ENCODE measurements at places on chromosomes 12 and 14. TPM values are rescaled to one million over a fixed set of nuclear protein-coding genes. Genes with fewer than 3 reads are reported as not detected.

DNA sequence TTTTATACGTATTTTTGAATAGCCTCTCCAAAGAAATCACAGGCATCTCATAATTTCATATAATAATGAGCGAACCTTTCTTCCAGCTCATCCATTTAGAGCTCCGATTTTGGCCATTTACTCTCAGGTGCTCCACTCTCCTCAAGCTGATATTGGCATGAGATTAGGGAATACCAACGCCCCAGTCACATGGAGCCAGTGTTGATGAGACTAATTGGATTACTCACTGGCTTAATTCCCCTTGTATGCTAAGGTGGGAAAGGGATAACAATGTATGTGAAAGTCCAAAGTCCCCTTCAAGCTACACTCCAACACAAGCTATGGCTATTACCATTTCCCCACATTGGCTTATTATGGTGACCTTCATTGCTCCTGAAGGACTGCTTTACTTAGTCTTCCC is 76.6 kb upstream of the NAV3 start:
- DNase-seq, result no peak

DNA sequence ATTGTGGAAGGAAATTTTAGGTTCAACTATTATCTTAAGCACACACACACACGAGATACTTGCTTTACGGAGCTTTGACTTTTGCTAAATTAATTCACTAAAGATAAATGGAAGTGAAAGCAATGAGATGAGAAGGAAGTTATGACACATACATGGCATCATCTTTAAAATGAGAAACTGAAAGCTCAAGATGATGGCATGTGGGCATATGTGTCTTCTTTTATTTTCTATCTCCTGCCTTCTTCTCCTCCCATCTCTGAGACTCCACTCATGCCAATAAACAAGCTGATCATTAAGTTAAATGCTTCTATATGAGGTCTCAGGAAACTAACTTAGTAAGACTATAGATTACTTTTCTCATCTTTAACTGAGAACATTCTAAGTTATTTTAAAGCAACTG is 216.7 kb downstream of the MED13L start:
- DNase-seq, result no peak

- DNase-seq, result no peak
These were observed 30.1 kb upstream of the ZFP36L1 start for GRCh38 chr14:68822926-68823325.

DNA sequence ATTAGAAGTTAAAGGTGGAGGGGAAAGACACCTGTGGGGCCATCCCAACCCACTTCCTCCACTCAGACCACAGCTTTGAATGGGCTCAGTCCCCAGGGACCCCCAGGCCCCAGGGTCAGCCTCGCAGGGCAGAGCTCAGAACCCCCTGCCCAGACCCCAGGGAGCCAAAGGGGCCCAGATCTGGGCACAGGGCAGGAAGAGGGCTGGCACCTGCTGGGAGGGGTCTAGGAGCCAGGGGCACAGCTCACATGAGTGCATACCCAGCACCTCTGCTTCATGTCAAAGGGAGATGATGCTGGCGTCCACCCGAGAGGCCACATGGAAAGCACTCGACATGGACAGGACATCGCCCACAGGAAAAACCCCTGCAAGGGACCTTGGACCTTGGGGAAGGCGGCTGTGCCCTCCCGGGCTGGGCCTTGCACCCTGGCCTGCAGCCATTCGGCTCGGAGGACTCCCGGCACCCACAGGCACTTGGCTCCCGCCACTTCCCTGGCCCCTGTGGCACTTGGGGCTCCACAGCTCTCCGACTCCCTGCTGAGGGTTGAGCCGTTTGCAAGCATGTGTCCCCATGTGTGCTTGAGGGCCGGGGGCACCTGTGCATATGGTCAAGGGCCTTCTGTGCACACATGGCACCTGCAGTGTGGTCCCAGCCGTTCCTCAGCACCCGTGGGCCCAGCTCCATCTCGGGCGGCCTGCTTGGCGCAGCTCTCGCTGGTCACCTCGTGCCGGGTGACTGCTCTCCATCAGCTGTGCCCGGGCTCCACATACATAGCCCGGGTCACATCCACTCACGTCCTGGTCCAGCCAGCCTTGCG is 7.8 kb upstream of the AMN start:
- no peak for DNase-seq

DNA sequence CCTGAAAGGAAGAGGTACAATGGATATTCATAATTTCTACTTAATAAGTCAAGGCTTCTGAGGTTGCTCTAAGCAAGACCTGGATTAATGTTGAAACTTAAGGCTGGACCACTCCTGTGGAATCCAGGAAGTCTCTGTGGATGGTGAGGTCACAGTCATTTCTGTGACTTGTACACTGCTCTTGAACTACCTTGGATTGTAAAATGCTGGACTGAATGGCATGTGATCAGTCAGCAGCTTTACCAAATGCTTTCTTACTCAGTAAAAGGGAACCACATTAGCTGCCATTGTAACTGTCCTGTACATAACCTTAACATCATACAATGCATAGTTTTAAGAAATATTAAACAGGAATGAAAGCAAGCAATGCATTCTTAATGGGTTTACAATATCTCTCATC is 182.9 kb downstream of the NOVA1 start:
- no peak for DNase-seq

DNA sequence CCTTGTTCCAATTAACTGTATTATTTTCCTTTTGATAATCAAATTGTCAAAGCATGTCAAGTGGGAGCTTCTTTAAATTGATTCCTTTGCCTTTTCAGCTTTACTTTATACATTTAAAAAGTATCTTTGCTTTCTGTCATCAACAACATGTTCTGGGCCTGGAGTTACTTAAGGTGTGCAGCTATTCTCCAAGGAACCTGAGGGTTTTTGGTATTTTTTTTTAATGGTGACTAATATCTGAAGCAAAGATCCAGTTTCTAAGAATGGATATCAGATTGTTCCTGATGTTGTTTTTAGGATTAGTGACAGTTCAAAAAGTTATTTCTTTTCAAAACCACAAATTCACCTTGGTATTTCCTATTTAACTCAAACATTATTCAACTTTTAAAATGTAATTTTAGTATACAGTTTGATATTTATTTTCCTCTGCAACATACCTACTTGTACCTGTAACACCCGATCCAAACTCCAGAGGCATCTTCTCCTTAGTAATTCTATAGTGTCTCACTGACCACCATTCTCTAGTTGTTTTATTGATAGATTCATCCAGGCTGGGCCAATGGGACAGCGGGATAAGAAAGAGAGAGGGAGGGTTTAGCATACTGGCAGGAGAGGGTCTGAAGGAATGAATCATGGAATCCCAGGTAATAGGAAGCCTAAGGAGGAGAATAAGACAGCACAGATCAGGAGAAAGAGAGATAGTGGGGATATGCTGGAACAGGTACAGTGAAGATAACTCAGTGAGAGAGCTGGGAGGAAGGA is 3.1 kb downstream of the CBLN3 start:
- DNase-seq, result no peak

Gene OASL
- total RNA-seq, result 28.3 TPM

Gene ERG28
- 5.8 TPM for total RNA-seq

Gene SDS
- not detected for total RNA-seq

Gene FAM186B
- 0.64 TPM for total RNA-seq

Gene ZFHX2
- total RNA-seq, result not detected

All from Caki2 (cell line).